NCI-H2029 (cell line): ENCODE measurements at places on chromosomes 1 and 21.

DNA sequence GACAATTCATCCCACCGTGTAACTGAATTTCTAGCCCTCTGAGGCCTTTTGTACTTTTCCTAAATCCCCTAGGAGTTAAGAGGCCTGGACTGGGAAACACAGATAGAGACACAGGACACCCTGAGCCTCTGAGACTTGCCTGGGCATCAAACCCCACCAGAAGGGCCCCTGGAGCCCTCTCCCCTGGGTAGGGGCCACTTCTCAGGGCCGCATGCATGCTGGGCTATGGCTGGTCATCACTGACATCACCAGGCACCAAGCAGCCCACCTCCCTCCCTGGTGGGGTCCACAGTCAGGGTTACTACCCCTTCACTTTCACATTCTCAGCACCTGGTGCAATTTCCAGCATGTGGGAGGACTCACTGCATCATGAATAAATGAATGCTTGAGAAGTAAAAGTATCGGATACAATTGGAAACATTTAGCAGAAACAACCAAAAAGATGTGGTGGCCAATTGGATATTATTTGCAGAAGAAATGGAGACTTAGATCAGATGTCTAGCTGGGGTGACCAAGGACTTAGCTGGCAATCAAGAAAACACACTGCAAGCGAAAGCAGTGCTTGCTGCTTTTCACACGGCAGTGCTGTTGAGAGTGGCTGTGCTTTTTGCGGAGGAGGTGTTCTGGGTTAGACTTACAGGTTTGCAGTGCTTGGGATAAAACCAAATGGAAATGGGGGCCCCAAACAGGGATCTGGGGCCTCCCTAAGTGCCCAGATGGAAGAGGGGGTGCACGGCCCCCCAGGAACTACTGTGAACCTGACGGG lies 950 bp upstream of the KRTAP10-7 start:
- DNase-seq = no peak

- DNase-seq = no peak
These were observed 40.2 kb downstream of the TBX19 start for GRCh38 chr1:168320800-168321450.

- DNase-seq = peak; percentile 6
These were observed 3.0 kb upstream of the RGS2 start for GRCh38 chr1:192805832-192806323.

- DNase-seq = no peak
These were observed 212.7 kb downstream of the GPR52 start for GRCh38 chr1:174660476-174660875.

DNA sequence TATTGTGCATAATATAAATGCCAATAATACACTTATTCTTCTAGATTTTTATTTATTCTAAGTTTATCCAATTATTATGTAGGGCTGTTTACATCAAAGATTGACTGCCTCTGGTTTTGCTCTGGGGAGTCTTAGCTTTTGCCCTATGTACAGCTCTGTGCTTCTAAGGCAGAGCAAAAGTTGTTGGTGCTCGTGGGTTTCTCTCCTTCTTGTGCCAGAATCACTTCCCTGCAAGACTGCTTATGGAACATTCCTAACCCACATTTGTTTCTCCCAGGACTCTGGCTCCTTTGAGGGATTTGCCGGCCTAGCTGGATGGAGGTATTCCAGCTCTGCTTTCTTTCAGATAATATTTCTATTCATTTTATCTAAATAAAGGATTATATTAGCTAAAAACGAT lies 849.1 kb downstream of the USP25 start:
- no peak for DNase-seq

DNA sequence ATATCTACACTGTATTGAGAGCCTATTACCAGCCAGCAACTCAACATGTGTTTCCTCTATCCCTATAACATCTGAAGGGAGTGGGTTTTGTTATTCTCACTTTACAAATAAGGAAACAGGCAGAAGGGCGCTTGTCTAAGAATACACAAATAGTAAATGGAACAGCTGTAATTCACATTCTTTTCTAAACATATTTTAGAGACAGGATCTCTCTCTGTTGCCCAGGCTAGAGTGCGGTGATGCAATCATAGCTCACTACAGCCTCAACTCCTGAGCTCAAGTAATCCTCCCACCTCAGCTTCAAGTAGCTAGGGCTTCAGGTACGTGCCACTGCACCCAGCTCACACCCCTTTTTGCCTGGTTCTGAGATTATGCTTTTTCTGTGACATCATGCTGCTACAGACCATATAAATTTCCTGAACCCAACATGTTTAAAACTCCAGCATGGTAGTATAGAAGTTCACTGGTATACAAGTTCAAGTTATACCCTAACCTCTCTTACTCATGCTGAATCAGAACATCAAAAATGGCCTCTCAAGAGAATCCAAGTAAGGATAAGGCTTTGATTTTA lies 8.6 kb upstream of the TACSTD2 start:
- peak; percentile 20 for DNase-seq

- DNase-seq = peak; percentile 87
These were observed 53.1 kb upstream of the LBR start for GRCh38 chr1:225480825-225481434.

- DNase-seq = no peak
These were observed 32.6 kb downstream of the ATP1B1 start for GRCh38 chr1:169138866-169139670.

- DNase-seq = no peak
These were observed 275.5 kb upstream of the CACYBP start for GRCh38 chr1:174724219-174724618.

- no peak for DNase-seq
These were observed 101.5 kb downstream of the WDR4 start for GRCh38 chr21:42777757-42778344.

DNA sequence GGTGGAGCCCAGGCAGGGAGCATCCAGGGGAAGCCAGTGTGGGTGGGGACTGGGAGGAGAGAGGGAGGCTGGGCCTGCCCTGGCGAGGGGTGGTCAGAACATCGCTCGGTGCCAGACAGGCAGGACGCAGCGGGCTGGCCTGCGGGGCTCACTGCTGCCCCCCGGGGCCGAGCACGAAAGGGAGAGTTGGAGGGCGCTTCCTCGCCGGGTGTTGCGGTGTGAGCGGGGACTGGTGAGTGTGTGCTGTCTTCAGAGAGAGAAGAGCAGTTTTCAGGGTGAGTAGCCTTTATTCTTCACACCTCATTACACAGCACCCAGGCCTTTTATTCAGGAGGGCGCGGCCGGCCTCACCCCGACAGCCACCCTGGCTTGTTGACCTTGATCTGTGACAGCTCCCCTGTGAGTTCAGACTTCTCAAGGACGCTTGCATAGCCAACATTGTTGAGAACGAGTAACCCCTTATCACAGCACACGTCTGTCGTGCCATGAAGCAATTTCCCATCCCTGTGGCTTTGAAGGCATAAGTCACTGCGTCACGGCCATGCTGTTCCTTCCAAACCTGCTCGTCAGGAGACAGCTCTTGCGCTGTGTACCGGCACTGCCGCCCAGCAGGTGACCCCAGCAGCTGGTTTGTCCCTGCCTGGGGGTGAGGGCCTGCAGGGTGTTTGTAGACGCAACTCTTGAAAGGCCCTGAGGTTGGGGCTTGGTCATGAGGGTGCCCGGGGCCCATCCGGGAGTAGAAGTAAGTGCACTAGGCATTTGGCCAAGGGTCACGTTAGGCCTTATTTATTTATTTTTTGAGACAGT lies 54.6 kb downstream of the PRKCZ start:
- no peak for DNase-seq

DNA sequence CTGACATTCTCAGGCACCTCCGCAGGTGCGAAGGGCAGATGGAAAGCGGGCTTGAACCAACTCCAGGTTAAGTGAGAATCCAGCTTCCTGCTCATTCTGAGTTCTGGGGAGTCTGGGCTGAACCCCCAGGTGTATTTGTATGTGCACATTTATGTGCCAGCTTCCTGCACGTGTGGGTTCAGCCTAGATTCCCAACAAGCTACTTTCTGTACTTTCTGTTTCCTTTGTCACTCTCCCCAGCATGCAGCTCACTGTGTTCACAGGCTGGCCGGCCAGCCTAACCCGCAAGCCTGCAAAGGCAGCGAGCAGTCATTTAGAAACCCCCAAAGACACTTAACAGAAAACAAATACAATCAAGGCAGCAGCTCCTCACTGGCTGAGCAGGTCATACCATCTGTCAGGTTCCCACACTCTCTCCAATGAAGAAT lies 1.3 kb upstream of the IL19 start:
- DNase-seq = no peak

GRCh38 chr1:152348447-152348846 lies 11.4 kb downstream of the FLG2 start:
- no peak for DNase-seq

GRCh38 chr1:173502104-173502503 lies 25.0 kb downstream of the PRDX6 start:
- DNase-seq = no peak

- no peak for DNase-seq
These were observed 8.9 kb downstream of the GABRD start for GRCh38 chr1:2027961-2028583.

DNA sequence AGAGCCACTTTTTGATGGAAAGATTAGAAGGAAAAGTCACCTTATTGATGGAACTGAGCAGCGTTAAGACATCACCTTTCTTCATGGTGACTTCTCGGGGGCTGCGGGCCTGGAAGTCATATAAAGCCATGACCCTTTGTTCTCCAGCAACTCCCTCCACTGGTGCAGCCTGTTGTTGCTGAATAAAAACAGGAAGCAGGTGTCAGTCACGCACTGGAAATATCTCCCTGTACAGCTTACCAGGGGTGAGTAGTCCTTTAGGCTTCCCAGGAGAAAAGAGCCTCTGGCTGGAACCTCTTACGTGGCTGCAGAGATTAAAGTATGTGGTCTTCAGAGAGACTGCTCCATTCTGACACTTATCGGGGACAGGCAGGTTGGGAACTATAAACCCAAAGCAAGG lies 31.9 kb downstream of the SPTA1 start:
- DNase-seq = peak; percentile 16

DNA sequence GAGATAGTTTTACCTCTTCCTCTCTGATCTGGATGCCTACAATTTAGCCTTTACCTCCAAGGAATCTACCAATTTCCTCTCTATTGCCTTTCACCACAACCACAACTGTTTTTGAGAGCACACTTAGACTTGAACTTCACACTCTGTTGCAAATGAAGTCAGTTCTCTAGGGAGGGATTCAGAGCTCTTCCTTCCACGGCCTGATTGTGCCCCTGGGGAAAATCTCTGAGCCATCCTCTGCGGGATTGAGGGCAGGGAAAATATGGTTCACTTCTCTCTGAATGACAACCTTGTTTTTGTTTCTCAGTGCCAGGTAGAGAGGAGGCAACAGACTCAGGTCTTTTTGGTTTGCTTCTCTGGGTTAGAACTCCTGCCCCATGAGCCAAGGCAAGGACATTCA lies 35.4 kb upstream of the BCL10 start:
- no peak for DNase-seq

GRCh38 chr21:25988738-25989137 lies 181.8 kb downstream of the APP start:
- DNase-seq = no peak

DNA sequence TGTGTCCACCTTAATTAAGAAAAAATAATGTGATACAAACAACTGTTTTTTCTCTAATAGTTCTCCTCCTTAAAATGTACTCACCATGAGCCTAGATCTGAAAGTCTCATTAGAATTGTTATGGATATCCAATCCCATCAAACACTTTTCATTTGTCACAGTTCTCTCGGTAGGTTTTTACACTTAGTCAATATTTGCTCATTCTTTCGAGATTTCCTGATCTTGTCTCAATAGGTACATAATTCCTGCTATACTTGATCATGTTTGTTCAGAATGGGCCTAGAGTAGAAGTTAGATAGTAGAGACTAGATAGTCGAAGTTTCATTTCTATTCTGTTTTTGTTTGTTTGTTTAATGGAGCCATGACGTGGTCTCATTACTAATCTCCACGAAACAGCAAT lies 2005.7 kb downstream of the NCAM2 start:
- DNase-seq = no peak
